ENCODE measurements at places on chromosomes 7 and 10.

DNA sequence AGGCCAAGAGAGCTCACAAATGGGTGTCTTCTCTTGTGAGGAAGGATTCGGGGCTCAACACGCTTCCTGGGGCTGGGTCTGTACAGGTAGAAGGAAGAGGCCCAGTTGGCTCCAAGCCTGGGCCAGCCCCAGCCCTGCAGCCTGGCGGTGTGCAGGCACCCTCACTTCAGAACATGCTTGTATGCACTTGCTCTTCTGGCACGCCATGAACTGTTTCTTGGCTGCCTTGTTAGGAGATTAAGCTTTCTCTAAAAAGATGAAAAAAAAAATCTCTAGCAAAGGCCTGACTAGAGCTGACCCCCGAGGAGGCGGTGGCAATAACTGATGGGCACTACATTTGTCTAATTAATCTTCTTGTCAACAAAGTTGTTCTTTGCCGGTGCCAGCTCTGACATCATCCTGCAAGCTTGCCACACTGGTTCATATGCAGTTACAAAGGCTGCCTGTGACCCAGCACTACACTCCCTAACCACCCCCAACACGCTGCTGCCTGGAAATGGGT, 94.7 kb downstream of the WDR11 start:
- no peak for DNase-seq

- no peak for DNase-seq
These were observed 104.9 kb downstream of the VPS50 start for GRCh38 chr7:93337052-93337451.

DNA sequence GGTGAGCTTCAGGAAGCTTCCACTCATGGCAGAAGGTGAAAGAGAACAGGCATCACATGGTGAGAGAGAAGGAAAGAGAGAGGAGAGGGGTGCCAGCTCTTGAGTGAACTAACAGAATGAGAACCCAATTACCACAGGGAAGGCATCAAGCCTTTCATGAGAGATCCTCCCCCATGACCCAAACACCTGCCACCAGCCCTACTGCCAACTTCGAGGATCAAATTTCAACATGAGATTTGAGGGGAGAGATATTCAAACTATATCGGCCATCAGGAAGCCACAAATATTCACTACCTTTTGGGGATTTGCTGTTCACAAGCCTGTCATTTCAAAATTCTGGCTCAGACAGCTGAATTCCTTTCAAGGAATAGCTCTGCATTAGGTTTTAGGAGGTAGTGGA, 39.9 kb upstream of the SMNDC1 start:
- DNase-seq: no peak

DNA sequence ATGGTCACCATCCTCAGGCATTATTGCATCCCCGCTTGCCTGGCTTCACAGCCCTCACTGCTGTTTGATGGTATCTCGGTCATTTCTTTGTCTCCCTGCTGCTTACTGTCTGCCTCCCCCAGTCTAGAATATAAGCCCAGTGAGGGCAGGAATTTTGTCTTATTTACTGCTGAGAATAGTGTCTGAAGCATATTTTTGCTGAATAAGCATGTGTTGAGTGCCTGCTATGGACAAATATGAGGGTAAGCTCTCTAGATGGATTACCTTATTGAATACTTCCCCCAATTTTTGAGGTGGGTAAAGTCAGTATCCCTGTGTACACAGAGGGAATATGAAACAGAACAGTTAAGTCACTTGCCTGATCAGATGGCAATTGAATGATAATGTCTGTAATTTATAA, 36.5 kb upstream of the CABCOCO1 start:
- DNase-seq: no peak

GRCh38 chr7:74267756-74268565, 13.8 kb upstream of the RFC2 start:
- DNase-seq: no peak

DNA sequence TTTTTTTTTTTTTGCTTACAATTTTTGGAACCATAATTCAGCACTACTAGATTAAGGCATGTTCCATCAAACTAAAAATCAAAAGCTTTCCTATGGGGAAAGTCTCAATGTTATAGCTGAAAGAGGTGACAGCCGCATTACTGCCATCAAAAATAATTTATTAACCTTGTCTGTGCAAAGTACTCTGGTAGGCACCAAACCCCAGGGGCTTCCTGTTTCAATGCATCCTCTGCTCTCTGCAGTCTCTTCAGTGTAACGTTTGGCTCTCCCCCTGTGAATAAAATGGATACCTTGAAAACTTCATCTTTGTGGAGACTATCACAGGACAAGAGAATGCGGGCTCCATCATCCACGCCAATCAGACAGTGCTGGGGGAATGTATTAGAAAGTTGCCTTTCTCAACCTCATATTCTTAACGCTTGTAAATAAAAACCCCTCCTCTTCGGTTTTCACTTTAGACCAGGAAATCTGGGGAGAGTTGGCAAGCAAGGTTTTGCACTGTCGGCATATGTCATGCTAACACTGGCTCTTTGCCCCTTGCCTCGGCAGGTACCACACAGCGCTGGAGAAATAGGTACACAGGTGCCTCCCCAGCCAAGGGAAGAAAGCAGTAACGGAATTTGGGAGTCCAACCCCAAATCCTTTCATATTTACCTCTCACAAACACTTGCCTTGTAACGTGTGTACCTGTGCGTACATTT, 1.6 kb upstream of the NRG3 start:
- DNase-seq: no peak

GRCh38 chr10:110652475-110653118, 8.5 kb downstream of the RBM20 start:
- no peak for DNase-seq

- no peak for DNase-seq
These were observed 319.7 kb upstream of the POM121L12 start for GRCh38 chr7:52715701-52716100.

GRCh38 chr7:23306936-23307521, 7.9 kb downstream of the MALSU1 start:
- no peak for DNase-seq

- no peak for DNase-seq
These were observed 203.8 kb upstream of the PTPRZ1 start for GRCh38 chr7:121669144-121669543.

GRCh38 chr10:71045936-71046335, 157.6 kb upstream of the PCBD1 start:
- no peak for DNase-seq

- DNase-seq: peak; percentile 47
These were observed 21.3 kb upstream of the ZMIZ2 start for GRCh38 chr7:44727158-44727936.

GRCh38 chr10:91597197-91597881, 35.5 kb downstream of the PPP1R3C start:
- no peak for DNase-seq

GRCh38 chr7:36644625-36645422, 79.5 kb downstream of the AOAH start:
- no peak for DNase-seq

DNA sequence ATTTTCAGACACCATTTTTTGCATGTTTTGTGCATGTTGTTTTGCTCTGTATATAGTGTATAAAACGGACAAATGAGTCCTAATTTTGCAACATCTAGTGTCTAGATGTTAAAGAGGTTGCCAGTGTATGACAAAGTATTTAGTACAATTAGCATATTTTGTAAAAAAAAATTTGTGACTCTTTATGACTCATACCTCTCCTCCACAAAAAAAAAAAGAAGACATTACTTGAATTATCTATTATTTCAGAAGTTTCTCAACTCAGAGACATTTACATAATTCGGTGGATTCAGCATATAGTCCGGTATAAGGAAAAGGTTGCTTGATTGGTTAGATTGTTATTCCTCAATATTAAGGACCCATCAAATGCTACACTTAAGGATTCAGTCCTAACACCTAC, 26.0 kb downstream of the NUP42 start:
- peak; percentile 28 for DNase-seq

DNA sequence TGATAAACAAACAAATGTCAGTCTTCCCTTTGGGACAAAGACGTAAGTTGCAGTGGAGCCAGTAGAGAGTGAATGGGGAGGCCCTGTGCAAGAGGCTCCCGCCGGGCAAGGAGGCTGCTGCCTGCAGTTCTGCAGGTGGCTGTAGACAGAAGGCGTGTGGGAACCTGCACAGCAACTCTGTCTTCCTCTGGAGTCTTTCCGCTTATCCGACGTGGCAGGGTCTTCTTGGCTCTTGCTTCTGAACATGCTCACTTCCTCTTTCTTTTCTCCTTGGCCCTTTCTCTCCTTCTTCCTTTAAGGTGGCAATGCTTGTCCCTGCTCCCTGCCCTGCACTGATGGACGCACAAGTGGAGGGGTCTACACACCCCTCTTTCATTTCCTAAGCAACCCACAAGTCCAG, 122.5 kb downstream of the HIPK2 start:
- DNase-seq: peak; percentile 58

DNA sequence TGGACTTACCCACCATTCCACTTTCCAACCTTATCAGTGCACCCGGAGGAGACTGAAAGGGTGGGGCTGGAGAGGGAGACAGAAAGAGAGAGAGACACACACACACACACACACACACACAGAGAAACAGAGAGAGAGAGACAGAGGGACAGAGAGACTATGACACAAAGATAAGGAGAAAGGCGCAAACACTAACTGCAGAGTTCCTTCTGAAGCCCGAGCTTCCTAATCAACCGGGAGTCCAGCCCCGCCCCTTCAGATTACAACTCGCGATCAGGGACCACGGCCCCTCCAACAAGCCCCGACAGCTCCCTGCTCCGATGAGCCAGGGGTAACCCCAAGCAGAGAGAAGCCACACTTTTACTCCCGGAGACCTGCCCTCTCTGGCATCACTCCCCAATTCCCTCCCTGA, 499 bp downstream of the GAL3ST4 start:
- DNase-seq: no peak

DNA sequence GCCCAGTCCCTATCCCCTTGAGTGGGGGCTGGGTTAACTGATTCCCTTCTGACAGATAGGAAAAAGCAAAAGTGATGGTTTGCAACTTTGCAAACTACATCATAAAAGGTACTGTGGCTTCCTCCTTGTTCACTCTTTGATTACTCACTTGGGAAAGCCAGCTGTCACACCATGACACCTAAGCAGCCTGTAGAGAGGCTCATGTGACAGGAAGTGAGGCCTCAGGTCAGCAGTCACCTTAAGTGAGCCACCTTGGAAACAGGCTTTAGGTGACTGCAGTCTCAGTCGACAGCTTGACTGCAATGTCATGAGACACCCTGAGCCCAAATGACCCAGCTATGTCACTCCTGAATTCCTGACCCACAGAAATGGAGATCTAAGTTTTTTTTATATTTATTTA, 4.3 kb upstream of the CHCHD2 start:
- DNase-seq: no peak

- DNase-seq: peak; percentile 10
These were observed 12.2 kb downstream of the DGKI start for GRCh38 chr7:137834552-137834951.

DNA sequence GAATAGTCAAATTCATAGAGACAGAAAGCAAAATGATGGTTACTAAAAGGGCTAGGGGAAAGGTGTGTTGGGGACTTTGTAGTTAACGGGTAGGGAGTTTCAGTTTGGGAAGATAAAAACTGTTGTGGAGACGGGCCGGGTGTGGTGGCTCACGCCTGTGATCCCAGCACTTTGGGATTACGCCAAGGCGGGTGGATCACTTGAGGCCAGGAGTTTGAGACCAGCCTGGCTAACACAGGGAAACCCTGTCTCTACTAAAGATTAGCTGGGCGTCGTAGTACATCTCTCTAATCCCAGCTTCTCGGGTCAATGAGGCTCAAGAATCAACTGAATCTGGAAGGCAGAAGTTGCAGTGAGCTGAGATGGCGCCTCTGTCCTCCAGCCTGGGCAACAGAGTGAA, 30.8 kb downstream of the KPNA7 start:
- DNase-seq: no peak

DNA sequence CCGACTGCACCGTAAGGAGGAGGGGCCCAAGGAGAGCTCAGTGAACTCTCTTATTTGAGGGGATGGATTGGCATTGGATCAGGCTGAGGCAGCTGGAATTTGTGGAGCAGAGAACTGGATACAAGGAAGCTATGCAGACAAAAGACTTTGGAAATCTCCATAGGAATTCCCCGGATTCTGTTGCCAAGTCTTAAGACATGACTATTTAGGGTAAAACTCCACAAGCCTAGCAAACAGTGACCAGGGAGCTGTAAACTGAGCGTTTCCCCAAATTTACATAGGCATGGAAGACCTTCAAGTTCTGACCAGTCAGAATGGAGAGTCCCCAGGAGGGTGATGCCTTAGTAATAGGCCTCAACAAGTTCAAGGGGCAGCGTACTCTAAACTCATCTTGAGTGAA, 82.5 kb upstream of the PCBD1 start:
- DNase-seq: no peak

DNA sequence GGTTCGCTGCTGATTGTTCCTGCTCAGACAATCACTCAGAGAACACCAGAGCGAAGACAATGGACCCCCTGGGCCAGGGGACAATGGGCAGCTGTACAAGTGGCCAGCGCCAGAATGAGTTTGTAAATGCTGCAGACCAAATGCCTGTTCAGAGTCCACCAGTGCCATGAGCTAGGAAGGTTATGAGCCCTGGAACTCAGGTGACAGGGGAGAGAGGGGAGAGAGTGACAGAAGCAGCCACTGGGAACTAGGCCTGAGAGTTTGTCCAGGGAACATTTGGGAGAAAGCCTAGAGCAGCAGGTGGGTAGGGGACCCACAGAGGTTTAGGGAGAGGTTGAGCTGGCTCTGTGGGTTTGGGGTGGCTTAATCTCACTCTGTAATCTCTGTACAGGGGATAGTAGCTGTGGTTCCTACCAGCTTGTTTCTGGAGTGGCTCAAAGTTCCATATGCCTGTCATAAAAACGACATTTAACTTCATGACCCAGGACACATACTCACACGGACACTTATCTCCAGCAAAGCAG, 60.4 kb downstream of the C10orf105 start:
- no peak for DNase-seq

DNA sequence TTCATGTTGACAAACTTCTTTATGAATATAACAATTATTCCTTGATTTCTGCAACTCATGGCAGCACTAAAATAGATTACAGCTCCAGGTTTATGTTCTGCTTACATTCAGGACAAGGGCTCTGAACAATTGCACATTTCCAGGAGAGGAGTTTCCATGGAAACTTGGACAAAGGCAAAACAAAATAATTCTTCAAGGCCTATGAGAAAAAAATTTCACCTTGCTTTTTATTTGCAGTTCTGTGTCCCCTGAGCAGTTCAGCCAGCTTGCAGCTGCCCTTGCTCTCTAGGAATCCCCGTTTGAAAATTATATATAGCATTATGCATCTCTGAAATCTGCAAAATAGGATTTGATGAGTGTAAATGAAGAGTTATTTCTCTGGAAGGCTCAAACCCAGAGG, 71.7 kb downstream of the ARL4A start:
- DNase-seq: no peak

GRCh38 chr7:50766106-50766848, 16.4 kb downstream of the GRB10 start:
- DNase-seq: no peak

DNA sequence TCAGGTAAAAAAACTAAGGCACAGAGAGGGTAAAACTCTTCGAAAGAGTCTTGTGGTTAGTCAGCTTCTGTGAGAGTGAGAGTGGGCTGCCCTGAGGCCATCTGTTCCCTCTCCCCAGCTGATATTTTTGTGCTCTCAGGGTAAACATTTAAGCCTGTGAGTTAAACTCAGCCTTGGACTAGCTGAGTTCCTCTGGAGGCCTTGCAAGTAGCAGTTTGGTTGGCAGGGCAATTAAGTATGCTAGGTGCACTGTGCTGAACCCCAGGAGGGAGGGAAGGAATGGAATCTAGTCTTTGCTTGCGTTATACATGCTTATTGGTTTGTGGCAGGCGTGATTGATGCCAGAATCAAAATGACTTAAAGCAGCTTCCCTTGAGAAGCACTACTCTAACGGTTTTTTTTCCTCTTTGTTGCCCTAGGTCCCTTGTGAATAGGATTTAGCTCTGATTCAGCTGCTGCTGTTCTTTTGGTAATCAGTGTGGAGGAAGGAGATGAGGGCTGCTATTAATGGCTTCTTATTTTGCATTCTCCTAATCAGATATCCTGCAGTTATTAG, 140.2 kb downstream of the AUTS2 start:
- peak; percentile 32 for DNase-seq
